ENCODE measurements at places on chromosomes 7 and 10.

DNA sequence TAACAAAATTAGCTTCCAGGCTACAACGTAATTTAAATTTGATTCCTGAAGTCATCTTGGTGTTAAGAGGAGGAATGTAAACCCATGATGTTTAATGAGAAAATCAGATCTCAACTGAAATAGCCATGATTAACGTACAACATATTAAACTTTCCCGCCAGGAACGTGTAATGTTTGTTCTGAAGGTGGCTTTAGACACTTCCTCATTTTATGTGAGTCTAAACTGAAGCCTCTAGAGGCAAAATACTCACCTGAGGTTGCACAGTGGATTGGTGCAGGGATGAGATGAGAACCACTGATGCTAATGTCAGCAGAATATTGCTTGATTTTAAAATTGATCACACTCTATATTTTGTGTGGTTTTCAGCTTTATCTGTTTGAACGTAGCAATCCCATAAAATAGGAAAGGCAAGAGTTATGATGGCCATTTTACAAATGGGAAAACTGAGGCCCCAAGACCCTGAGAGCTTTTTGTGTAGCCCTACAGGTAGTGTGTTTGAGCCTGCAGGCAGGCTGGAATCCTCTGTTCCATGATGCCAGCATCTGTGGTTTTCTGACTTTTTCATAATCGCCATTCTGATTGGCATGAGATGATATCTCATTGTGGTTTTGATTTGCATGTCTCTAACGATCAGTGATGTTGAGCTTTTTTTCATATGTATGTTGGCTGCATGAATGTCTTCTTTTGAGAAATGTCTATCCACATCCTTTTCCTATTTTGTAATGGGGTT lies 243.7 kb upstream of the BMPER start:
- no peak for DNase-seq

DNA sequence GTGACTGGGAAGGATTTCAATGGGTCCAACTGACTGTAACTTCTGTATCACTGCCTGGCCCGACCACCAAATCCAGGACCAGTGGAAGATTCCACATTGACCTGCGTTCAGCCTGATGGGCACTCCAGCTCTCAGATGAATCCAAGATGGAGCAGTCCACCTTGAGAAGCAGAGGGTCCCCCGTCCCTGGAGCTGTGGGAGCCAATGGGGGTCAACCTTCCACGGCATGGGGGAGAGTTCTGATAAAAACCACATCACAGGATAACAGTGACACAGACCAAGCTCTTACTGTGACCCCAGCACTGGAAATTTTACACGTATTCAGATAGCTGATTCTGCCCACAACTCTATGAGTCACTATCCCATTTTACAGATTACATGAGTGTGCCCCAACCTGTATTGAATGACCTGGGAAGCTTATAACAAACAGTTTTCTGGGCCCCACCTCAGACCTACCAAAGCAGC lies 11.2 kb downstream of the ZCCHC24 start:
- no peak for DNase-seq

- DNase-seq, result no peak
Observed at GRCh38 chr7:19869979-19870378, 96.6 kb upstream of the TMEM196 start.

DNA sequence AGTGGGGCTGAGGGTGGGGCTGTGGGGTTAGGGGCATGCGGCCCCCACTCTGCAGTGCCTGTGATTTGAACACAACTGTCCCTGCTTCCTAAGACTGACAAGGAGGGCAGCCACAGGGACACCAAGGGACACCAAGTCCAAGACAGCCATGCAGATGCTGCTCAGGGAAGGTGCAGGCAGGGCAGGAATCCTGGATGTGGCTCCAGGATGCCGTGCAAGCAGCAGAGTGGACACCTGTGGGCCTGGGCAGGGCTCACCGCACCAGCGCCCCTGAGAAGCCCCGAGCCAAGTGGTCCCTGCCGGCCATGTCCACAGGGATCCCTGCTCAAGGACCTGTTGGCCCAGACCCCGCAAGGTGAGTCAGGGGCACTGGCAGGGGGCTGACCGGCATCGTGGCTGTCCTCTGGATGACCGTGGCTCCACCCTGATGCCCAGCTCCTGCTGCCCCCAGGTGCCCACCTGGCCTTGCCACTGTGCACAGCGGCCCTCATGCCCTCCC lies 58.5 kb downstream of the STK32C start:
- no peak for DNase-seq

DNA sequence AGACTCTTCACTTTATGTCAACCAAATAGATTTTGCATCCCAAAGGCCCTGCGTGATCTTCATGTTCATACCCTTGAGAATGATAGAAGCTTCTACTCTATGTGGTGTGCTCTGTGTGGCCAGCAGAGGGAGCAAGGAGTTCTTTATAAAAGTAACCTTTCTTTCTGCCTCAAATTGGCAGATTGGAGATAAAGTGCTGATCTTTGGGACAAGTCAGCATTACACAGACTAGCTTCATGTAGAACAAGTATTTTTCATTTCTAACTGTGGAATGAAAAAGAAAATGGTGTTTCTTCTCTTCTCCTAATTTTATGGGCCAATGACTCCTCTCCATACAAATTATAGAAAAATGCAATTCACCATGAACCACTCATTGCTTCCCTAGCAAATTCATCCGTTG lies 1214.1 kb downstream of the SORCS1 start:
- DNase-seq, result peak; percentile 23

GRCh38 chr10:15096661-15097010 lies 519 bp upstream of the RPP38 start:
- DNase-seq, result no peak

- DNase-seq, result no peak
Observed at GRCh38 chr10:22850541-22850940, 77.3 kb upstream of the ARMC3 start.

GRCh38 chr10:77146712-77147336 lies 490.8 kb downstream of the KCNMA1 start:
- DNase-seq, result no peak

GRCh38 chr7:36638140-36638539 lies 86.2 kb downstream of the AOAH start:
- no peak for DNase-seq

DNA sequence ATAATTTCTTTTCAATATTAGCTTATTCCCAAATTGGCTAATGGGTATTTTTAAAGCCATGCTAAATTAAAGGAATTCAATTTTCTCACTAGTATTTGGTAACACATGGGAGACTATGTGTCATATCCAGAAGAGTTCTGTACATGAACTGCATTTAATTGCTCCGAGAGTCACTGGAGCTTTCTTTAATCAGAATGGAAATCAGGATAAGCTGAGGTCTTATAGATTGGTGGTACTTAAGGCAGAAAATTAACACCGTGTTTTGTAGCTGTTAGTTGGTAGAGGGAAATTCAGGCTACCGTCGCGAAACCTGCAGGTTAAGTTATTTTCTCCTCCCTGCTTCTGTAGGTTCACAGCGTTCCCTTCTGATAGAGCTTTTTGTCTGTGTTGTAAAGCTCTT lies at the start of gene WEE2:
TSS of gene WEE2 (plus strand) at position 3 of the 400 bp plus-strand sequence. CDS start 406 bp downstream, outside the sequence.
- DNase-seq, result no peak

DNA sequence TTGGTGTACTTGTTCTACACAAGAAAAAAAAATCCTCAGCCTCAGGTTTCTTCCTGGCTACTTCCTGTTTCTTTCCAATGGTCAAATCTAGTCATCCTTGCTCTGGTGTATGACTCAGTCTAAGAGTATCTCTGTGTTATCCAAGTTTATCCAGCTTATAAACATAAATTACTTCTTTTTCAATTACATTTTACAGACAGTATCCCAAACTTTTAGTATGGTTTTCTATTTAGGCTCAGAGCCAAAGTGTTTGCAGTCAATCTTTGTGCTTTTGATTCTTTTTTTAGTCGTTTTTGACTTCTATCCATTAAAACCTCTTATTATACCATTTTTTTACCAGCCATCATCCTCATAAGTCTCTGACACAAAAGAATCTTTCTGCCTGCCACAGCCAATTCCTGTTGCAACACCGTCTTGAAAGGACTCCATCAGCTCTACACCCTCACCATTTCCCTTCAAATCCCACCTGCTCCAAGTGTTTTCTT lies 294.6 kb downstream of the PTEN start:
- no peak for DNase-seq

DNA sequence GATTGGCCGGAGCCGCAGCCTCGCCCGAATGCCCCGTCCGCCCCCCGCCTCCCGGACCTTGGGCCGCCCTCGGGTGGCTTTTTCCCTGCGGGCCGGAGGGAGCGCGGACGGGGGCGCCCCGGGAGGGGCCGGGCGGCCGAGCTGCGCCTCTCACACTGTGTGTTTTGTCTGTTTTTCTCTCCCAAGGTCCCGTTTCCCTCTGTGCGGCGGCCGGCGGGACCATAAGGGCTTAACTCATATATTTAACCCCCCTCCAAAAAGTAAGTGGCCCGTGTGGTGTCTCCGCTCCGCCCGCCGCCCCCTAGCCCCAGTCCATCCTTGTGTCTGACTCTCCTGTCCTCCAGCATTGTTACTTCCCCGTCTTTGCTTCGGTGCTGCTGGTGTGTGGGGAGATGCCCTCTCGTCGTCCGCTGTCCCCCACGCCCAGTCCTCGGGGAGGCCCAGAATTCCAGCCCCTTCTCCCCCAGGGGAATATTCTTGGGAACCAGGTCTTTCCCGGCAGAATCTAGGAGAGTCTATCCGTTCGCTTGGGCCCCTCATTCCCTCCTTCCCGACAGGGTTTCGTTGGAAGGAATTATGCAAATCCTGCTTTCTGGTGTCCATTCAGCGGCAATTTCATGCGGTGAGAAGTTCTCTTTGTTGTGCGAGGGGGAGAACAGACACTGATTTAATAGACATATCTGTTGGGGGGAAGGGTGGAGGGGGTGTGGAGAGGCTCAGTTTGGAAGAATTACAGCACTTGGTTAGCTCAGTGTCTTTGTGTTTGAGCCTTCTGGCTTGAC lies 1.3 kb downstream of the LCOR start:
- peak; percentile 63 for DNase-seq

- peak; percentile 65 for DNase-seq
Observed at GRCh38 chr7:32200646-32201045, 130.4 kb upstream of the PDE1C start.

GRCh38 chr10:45375101-45375500 lies 1.1 kb downstream of the ALOX5 start:
- DNase-seq, result no peak

DNA sequence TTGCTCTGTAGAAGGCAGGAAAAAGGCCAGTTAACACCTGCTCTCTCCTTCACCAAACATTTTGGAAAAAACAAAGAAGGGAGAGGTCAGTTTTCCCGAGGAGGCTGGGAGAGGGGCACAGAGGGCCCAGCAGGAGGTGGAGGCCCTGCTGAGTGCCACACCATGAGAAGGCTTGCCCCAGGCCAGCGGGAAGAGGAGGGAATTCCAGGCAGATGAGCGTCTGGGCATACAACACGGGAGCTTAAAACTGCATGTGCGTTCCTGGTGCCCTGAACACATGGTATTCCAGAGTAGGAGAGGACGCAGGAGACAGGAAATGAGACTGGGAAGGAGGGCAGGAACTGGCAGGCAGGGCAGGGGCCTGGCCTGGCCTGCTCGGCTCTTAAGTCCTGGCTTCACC lies 182.4 kb downstream of the CCDC3 start:
- no peak for DNase-seq

GRCh38 chr10:113287592-113287991 lies 265.3 kb upstream of the HABP2 start:
- DNase-seq, result no peak

Data from erythroblast (primary cell).